NCI-H2081 treated with DMSO at 0.1 percent for 48 hours (cell line): ENCODE measurements at places on chromosomes 12 and 14.

GRCh38 chr12:532908-533565, 73.3 kb downstream of the B4GALNT3 start:
- DNase-seq: no peak

GRCh38 chr12:80829767-80830166, 108.0 kb downstream of the LIN7A start:
- no peak for DNase-seq

DNA sequence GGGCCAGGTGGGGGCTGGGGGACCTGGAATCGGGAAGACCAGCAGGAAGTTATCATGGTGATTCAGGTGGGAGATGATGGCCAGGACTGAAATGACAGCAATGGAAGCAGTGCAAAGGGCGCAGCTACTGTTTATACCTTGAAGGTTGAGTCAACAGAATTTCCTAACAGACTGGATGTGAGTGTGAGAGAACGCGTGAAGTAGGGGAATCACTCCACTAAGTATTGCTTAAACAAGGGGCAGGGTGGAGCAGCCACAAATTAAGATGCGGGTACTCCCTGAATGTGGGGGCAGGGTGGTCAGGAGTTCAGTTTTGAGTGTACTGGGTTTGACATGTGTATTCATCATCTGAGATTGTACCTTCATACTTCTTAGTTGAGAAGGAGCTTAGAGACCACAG, 45.1 kb downstream of the MYF5 start:
- DNase-seq: no peak

- no peak for DNase-seq
Measured at GRCh38 chr12:108928695-108929094, 48.8 kb downstream of the DAO start.

- no peak for DNase-seq
Measured at GRCh38 chr14:51071857-51072256, 23.0 kb downstream of the TRIM9 start.

DNA sequence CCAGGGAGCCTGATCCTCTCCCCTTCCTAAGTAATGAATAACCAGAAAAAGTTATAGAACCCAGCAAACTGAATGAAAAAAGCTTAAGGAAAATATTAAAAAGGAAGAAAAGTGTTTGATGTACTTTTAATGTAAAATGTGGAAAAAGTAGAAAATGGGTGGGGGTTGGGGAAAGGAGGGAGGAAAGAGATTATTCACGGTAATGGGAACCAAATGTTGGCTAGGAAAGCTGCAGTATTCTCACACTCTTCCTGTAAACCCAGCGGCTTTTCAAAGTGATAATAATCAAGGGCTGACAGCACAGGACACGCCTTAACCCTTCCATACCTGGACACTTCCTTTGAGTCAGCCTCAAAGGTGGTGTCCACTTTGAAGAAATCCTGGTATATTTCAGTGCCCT, 139.2 kb downstream of the TGFB3 start:
- DNase-seq: no peak

GRCh38 chr12:51517800-51518199, 73.2 kb upstream of the SCN8A start:
- DNase-seq: no peak

DNA sequence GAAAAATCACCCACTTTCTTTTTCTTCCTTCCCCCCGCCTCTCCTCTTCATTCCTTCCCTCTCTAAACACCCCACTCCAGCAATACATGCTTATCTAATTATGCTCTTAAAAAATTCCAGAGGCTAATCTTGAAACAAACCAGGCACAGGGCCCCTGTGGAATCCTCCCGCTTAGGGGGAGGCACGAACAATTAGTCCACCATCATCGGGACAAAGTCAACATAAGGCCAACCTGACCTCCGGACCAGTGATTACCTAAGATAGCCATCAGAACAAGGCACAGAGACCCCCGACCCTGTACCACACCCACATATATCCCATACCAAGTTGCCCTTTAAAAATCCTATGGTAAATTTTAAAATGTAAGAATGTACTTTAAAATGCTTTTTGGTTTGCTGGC, 47.1 kb downstream of the KIF21A start:
- DNase-seq: no peak

DNA sequence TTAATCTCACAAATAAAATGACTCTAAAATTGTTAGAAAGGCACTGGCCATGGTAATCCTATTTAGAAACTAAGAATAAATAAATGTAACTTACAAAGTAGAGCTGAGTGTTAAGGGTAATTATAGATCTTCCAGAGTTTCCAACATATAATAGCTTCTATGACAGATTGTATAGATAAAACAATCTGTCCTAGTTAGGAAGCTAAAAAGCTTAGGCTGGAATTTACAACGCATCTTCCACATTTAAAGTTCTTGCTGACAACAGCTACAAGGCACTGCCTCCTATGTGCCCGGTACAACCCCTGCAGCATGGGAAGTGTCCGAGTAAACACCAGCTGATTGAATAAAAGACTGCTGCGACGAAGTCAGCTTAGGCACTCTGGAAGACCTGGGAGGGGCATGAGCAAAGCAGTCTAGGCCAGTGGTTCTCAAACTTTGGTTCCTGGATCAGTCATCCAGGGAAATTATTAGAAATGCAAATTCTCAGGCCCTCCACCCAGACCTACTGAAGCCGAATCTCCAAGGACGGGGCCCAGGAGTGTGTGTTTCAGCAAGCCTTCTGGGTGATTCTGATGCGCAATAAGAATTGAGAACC, 635.6 kb upstream of the TBX3 start:
- DNase-seq: no peak

GRCh38 chr12:62248873-62249272, 11.3 kb upstream of the USP15 start:
- no peak for DNase-seq

- no peak for DNase-seq
Measured at GRCh38 chr12:82754856-82755255, 68.2 kb downstream of the TMTC2 start.

- DNase-seq: no peak
Measured at GRCh38 chr12:119601877-119602733, 8.5 kb downstream of the TMEM233 start.

GRCh38 chr12:92431146-92431545, 271.6 kb upstream of the PLEKHG7 start:
- no peak for DNase-seq

GRCh38 chr12:4478933-4479332, 33.3 kb upstream of the FGF6 start:
- DNase-seq: no peak

DNA sequence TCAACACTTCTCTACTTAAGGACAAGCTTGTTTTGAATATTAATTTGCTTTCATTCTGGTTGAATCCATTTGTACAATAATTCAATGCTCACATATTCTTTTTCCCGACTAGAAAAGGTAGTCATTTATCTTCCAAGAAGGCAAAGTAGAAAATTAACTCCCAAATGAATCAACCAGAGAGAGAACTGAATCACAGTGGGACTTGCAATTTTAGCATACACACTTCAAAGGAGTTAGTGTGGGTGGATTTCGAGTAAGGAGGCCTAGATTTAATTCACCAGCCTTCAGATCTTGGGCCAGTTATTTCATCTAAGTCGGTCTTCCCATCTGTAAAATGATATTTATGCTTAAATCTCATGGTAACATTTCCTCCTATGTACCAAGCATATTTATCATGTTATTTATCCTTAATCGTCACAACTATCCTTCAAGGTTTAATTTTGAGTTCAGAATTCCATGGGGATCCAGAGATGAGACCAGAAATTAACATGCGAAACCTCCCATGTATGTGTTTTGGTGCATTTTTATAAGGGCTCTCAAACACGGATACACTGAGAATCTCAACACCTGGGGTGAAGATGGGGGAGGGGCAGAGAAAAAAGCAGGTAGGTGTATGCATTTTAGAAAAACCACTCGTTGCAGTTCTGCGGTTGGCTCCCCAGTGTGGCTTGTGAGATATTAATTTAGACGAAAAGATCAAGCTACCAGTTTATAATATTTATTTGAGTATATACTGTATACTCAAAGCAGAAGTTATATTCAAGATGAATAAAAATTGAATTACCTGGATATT, 38.9 kb upstream of the IL22 start:
- no peak for DNase-seq

GRCh38 chr14:20723488-20723887, 22.2 kb upstream of the EDDM3A start:
- no peak for DNase-seq

DNA sequence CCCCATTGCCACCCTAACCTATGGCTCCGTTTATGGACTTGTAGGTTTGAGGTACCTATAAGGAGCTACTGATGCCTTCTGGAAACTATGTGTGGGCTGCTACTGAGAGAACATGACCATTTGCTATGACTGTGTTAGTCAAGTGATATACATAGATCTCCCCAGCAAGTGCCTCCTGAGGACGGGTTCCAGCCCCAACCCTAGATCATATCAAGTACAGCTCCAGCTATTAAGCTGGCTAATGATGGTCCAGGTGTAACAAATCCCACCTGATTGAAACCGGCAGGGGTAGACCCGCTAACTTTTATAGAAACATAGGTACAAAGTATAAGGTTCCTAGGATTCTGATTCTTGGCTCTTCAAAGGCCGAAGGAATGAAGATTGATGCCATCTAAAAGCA, 23.7 kb downstream of the NINJ2 start:
- DNase-seq: no peak

DNA sequence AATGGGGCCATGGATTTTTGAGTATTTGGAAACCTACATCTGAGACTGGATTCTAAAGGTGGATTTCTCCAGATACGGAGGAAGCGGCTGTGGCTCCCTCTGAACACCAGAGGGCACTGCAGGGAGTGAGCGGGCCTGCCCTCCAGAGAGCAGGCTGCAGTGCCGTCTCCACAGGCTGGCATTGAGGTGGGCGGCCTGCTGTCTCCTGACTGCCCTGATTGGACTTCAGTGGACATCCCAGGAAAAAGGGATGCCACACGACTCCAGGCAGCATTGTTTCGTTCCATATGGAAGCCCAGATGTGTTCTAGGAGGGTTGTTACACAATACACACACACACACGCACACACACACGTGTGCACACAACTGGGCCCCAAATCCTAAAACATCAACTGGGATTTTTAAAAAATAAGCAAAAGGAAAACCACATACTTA, 20.9 kb upstream of the ANO2 start:
- DNase-seq: no peak

DNA sequence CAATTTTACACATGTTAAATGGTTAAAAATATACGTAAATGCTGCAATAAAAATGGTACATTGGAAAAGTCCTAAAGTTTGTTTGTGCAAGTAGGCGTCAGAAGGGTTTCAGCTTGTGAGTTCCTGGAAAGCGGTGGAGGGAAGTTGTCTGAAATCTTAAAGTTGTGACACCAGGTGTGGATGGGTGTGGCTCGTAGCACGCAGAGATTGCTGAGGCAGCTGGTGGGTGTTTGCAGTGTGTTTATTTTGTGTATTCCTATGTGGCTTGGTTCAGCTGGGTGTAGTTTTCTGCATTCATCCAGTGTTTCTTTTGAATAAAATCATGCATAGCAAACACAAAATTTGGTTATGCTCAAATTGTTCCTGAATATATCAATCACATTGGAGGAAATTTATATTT, 136.8 kb upstream of the TBX3 start:
- DNase-seq: no peak
